ENCODE measurements at places on chromosomes 7 and 10. TPM values are rescaled to one million over a fixed set of nuclear protein-coding genes. Genes with fewer than 3 reads are reported as not detected.

DNA sequence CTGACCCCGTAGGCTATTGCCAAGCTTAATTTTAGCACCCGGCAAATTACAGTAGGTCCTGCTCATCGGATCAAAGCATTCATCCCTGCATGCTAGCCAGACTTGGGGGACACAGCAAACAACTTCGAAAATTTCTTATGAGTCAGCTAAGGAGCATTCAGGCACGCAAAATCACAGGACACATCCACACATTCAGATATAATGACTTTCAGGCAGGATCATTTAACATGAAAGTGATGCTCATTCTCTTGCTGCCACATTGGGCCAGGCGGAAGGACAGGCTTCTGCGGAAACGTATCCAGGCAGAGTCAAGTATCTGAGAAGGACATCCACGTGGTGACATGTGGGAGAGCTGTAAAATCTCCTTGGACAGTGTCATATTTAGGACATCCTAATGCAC lies 474.0 kb upstream of the NRP1 start:
- DNase-seq: no peak

DNA sequence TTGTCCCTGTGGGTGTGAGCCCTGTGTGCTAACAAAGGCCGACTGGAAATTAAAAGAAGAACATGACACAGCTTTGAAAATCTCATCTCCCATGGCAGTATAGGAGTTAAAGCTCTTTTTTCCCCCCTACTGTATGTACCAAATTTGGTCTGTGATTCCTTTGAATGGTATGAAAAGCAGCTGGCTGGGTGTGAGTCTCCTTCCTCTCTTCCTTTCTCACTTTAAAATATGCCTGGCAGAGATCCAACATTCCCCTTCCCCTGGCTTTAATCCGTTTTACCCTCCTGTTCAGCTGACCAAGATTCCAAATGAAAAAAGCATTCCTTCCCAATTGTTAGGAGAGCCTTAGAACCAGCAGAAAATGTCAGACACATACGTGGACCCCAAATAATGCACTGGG lies 225.0 kb upstream of the CELF2 start:
- peak; percentile 12 for DNase-seq

DNA sequence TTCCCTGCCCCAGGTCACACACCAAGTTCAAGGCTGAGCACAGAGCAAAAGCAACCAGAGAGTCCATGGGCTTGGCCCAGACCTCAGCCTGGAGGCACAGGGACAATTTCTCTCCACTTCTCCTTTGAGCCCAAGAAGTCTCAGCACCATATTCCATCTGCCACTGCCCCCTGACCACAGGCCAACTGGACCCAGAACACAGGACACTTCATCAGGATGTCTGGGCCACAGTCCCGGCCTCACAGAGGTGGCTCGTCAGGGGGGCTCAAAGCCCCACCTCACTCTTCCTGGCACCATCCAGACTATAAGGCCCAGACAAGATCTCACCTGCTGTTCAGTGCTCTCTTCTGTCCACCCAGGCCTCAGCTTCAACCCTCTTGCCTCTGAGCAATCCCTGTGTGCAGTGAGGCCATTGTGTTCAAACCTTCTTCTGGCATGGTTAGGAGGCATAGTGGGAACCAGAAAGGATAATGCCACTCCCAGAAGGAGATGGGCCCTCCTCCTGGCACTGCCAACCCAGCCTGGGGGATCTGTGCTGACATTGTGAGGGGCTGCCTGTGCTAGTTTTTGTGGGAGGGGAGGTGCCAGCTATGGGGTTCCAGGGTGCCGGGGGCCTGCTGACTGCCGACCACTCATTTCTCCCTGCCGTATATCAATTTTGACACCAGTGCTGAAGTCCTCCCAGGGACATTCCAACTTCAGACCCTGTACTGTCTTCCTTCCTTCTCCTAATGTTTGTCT lies 49.7 kb upstream of the ANTXRL start:
- DNase-seq: no peak

Gene ITIH5
- 2.0 TPM for total RNA-seq

Gene GPR85
- total RNA-seq: not detected

Gene GNAT3
- total RNA-seq: not detected

Gene RNF133
- total RNA-seq: 0.69 TPM

- no peak for DNase-seq
These were observed 39.4 kb downstream of the HTRA1 start for GRCh38 chr10:122500726-122501125.

Gene MEOX2
- total RNA-seq: 12.6 TPM

DNA sequence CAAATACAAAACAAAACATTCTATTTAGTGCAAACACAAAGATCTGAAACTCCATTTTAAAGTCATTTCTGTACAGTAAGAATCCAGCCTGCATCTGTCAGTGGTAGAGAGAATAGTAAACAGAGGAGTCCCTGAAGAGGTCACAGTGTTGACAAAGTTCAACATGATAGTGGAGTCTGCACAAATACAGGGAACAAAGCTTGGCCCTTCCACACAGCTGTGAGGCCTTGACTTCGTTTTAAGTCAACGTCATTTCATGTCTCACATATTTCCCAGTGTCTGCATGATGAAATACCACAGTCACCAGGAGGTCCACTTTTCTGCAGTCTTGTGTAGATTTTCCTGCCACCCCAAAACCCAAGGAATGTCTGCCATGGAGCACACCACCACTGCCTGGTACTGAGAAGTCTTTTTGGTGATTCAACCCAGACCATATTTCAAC lies 33.0 kb downstream of the CYP26A1 start:
- DNase-seq: no peak

DNA sequence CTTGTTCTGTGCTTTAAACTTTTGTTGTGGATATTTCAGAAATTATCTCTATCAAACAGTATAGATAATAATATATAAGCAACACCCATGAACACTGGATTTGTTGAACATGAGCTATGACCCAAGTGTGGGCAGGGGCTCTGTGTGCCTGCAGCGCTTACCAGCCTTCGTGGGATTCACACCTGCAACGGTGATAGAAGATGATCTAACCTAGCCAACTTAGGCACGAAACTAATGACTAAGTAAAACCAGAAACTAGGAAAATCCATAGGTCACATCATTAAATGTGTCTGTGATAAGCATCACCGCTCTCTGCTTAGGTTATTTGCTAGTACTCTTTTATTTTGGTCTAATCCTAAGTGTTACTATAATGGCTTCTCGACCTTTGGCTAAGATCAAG lies 18.0 kb downstream of the SPAG6 start:
- no peak for DNase-seq

Gene ZNF365
- total RNA-seq: 4.0 TPM

Gene VIM
- total RNA-seq: 318 TPM

Gene UCN3
- not detected for total RNA-seq

All from Calu3 (cell line).